Tibial nerve (tissue), 4 donors: ENCODE measurements at places on chromosomes 7 and 10.
A peak's percentile ranks its signal among the peaks of the same experiment; 100 is the strongest.

GRCh38 chr10:114482480-114483304, 78.4 kb upstream of the AFAP1L2 start:
- DNase-seq, result peak; percentile 70

GRCh38 chr10:93073539-93074146, at the start of gene CYP26A1:
CYP26A1 (plus strand) TSS chr10:93073893; CDS start chr10:93073935, 42 bp downstream.
- DNase-seq, result no peak

DNA sequence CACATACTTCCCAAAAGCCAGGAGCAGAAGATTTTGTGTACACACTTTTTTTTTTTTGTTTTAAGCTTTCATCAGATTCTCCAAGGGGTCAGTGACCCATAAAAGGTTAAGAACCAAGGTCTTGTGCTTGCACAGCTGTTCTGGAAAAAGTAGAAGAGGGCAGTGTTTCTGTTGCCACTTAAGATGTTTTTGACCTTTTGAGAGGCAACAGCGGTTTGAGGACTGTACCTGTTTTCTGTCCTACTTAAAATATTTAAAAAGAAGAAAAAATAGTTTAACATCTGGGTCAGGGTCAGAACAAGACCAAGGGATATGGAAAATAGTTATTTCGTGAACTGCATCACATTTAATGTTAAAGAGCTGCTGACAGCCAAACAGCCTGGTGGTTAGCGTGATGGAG, 32.9 kb downstream of the AUTS2 start:
- DNase-seq, result no peak

- DNase-seq, result no peak
Observed at GRCh38 chr10:102652170-102652916, 8.1 kb downstream of the TRIM8 start.

- no peak for DNase-seq
Observed at GRCh38 chr10:96130326-96130995, 364 bp downstream of the ZNF518A start.

- DNase-seq, result no peak
Observed at GRCh38 chr7:53466371-53466770, 430.9 kb downstream of the POM121L12 start.

- no peak for DNase-seq
Observed at GRCh38 chr10:6074489-6075301, 12.5 kb upstream of the IL2RA start.

- DNase-seq, result no peak
Observed at GRCh38 chr10:122875843-122876466, 3.4 kb downstream of the FAM24B start.
